ENCODE measurements at places on chromosomes 2 and 18.
A peak's percentile ranks its signal among the peaks of the same experiment; 100 is the strongest.

GRCh38 chr18:50751490-50751889 is 68.3 kb downstream of the MRO start:
- no peak for DNase-seq

DNA sequence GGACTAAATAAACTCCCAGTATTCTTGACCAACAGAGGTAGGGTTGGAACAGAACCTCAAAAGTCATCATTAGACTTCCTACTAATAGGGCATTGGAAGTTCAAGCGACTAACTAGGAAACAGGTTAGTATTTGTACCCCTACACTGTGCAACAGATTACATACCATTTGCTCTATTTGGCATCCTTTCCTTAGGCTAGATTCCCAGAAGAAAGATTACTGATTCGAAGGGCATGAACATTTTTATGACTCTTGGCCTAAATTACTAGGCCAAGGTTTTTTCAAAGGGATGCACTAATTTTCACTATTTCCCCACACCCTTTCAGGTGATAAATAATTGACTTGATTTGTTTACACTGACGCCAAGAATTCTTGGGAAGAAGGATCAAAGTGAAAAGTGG is 104.8 kb upstream of the CYP1B1 start:
- no peak for DNase-seq

GRCh38 chr18:10863026-10863425 is 286.3 kb downstream of the PIEZO2 start:
- DNase-seq = no peak

DNA sequence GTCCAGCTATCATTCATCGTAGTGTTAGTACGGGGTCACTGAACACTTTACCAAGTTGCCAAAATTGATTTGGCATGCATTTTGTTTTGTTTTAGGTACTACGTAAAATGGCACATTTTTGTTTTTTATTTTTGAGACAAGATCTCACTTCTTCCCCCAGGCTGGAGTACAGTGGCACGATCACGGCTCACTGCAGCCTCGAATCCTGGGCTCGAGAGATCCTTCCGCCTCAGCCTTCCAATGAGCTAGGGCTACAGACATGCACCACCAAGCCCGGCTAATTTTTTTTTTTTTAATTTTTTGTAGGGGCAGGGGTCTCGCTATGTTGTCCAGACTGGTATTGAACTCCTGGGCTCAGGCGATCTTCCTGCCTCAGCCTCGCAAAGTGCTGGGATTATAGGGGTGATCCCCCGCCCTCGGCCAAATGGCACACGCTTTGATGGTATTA is 786 bp downstream of the TAF1B start:
- peak; percentile 45 for DNase-seq

- DNase-seq = no peak
Observed at GRCh38 chr2:224736227-224736626, 20.1 kb upstream of the CCDC195 start.

DNA sequence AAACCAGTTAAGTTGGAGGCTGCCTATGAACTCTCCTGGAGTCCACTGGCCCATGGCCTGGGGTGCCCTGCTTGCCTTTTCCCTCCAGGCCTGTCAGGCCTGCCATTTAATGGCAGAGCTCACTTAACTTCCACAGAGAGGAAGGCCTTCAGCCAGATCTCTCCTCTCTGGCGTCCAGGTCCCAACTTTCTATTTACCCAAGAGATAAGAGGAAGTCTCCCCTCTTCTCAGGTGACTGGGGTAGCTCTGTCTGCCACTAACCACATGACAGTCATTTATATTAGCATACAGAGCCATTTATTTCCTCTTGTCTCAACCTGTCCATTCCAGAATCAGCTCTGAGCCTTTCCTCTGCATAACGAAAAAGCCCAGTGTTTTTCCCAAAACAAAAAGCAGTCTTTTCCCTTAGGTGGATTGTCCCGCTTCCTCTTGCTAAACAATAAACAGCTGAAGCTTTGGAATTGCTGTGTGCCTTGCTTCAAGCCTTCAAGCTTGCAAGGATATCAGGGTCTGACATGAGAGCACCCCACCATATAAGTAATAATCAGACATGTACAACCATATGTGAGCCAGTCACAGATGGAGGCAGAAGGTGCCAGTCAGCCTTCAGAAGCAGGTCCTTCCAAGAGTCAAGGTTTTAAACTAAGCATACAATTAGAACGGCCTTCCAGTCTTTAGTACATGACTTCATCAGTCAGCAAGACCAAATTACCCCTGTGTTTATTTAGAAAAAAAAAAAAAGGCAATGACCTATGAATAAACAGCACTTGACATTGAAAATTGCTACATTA is 71.2 kb upstream of the STPG4 start:
- no peak for DNase-seq
